Fibroblast of mammary gland (primary cell): ENCODE measurements at places on chromosomes 4 and X.
A peak's percentile ranks its signal among the peaks of the same experiment; 100 is the strongest.

DNA sequence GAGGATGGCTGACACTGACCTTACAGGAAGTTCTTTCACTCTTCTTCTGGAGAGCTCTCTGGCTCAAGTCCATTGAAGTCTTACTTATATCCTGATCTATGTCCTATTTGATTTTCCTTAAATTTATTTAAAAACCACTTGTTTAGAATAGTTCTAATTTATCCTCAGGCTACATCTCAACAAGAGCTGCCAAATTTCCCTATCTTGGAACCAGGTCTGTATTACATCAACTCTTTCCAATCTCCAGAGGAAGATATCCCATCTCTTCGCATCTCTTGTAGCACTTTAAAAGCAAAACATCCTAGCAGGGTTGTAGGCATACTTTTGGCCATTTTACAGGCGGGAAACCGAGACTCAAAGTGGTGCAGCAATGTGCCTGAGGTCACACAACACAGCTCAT lies 290.5 kb upstream of the TEX13C start:
- DNase-seq, result no peak

DNA sequence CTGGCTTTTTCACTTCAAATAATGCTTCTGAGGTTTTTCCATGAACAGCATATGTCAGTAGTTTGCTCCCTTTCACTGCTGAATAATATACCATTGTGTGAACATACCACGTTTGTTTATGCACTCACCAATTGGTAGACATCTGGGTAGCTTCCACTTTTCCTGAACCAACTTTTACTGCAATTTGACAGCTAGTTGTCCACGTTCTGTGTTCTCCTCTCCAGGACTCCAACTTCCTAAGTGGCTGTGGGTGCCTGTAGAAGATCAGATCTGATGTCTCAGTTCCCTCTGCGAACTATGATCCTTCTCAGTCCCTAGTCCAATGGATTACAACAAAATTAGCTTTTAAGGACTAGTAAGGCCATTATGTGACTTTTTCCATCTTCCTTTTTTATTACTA lies 64.7 kb upstream of the PTCHD1 start:
- no peak for DNase-seq

- no peak for DNase-seq
Observed at GRCh38 chrX:44332437-44332836, 11.0 kb downstream of the EFHC2 start.

DNA sequence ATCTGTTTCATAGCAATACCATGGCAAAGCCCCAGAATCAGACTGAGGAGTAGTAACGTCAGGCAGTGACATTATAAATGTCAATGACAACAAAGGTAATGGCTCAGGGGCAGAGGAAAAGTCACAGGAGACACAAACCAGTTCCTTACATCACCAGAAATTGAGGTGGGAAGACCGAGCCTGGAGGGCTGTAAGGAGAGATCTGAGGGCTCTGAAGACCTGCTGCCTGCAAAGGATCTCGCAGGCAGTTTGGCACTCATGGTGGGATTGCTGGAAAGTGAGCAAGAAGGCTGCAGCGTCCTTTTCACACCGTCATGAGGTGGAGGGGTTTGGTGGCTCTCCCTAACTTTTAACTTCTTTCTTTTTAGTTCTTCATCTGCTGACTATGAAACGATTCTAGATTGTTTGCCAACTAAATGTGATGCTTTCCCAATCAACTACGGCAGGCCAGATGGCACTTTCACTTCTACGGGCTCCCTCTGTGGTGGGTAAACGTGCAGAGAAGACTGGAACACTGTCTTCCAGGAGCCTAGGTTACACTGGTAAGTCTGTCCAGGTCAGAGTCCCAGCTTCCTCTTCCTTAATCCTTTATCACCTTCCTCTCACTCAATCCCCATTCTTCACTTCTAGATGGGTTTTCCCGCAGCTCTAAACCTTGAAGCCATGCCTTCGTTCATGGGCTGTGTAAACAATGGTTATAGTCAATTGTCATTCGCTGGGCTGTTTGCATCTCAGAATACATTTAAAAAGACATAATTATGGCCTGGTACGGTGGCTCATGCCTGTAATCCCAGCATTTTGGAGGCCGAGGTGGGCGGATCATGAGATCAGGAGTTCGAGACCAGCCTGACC lies 58.2 kb downstream of the TBC1D9 start:
- no peak for DNase-seq

DNA sequence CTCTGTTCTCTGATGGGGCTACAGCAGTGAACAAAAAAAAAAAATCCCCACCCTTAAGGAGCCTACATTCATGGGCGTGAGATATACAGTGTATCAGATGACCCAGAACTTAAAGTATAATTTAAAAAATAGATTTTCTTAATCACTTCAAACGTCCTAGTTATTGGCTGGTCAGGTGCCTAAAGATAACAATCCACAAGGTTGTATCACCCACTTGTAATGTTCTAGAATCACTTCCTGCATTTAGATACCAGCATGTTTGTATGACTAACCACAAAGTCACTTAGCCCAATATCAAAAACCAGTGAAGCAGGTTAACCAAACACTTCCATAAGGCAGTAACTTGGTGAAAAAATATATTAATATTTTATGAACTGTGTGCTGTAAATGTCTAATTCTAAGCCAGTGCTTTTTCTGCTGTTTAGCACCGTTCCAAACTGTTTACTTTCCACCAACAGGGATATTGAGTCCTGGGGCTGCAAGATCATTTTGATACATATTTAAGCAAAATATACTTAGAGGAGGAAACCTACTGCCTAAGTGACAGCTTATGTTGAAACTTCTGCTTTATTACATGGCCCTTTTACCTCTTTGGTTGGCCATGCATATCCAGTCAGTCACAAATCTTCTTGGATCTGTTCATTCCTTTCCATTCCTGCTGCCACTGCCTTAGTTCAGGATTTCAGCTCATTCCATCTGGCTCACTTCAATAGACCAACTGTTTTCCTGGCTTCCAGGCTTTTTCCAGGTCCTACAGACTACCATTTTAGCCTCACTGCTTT lies 43.3 kb downstream of the CD40LG start:
- no peak for DNase-seq

DNA sequence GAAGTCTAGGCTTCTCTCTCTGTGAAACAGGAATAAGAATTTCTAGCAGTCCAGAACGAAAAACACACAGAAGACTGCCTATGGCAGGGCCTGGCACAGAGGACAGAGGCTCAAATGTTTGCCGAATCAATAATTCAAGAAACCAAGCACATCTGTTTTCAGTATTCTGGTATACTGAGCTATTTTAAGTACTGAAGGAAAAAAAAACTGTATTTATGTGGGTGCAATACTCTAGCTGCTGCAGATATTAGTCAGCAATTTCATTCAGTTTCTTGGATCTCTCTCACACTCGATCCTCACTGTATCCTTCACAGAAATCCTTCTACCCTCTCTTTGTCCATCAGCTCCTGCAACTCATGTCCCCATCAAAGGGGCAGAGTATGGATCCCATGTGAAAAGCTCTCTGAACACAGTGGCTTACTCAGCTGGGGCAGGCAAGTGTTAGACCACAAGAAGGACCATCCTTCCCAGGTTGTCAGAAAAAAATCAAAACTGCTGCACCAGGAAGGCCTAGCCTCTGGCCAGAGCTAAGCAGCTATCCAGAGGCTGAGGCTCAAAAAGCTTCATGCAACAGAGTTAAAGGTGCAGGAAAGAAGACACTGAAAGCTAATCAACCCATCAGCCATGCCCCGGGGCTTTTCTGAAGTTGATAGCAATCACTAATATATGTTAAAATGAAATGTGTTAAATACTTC lies 9.1 kb upstream of the USO1 start:
- peak; percentile 72 for DNase-seq

DNA sequence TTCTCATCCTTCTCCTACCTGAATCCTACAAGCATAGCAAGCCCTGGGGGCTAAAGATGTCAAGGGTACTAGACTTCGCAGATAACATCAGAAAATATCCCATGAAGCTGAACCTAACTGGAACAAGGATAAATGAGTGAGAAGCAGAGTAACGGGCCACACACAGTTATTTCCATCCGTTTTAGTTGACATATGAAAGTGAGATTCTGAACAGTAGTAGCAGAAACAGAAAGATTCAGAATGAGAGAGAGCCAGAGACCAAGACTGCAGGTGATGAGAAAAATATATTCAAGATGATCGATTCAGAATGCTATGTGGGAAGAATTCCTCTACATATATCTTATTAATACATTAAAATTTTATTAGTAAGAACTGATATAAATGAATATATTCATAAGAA lies 165.1 kb downstream of the TSPAN5 start:
- DNase-seq, result no peak

- no peak for DNase-seq
Observed at GRCh38 chrX:3585719-3586118, 127.7 kb downstream of the PRKX start.

DNA sequence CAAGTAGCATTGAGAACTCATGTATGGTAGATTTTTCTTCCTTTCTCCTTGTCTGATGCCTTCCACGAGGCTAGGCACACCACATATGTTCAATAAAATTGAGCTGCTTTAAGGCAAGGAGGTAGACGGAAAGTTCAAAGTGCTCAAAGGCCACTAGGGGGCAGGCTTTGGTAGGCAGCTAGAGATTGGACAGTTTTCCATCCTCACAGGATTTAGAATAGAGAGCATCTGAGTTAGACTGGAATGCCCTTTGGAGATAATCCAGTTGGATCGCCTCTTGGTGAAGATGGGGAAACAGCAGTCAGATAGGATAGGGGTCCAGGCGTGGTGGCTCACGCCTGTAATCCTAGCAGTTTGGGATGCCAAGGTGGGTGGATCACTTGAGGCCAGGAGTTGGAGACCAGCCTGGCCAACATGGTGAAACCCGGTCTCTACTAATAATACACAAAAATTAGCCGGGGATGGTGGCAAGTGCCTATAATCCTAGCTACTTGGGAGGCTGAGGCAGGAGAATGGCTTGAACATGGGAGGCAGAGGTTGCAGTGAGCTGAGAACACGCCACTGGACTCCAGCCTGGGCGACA lies 30.4 kb downstream of the ELF4 start:
- DNase-seq, result peak; percentile 83

- peak; percentile 3 for DNase-seq
Observed at GRCh38 chrX:128975745-128976144, 547.5 kb downstream of the SMARCA1 start.

- peak; percentile 70 for DNase-seq
Observed at GRCh38 chrX:24081661-24082154, 27.0 kb downstream of the EIF2S3 start.

DNA sequence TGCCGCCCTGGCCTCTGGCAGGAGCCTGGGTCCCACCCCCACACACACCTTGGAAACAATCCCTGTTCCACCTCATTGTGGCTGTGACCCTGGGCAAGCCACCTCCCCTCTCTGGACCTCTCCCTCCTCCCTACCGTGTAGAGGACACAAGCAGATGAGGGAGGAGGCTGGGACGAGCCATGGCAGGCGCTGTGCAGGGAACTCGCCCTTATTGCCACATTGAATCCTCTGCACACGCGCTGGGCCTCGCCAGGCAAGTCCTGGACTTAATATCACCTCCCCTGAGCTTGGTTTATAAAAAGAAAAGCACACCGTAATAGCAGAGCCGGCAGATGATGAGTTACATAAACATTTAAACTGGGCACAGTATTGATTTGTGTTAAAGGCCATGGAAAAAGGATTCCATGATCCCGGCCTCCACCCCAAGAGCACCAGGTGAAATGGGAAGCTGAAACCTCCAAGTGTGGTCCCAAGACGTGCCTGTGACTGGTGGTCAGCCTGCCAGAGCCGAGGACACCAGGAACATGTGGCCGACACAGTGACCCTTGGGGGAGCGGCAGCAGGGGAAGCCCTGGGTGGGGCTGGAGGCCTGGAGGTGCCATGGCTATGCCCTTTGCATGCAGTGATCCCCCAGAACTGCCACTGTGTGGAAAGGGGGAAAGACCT lies 81.1 kb downstream of the PPP2R2C start:
- no peak for DNase-seq

DNA sequence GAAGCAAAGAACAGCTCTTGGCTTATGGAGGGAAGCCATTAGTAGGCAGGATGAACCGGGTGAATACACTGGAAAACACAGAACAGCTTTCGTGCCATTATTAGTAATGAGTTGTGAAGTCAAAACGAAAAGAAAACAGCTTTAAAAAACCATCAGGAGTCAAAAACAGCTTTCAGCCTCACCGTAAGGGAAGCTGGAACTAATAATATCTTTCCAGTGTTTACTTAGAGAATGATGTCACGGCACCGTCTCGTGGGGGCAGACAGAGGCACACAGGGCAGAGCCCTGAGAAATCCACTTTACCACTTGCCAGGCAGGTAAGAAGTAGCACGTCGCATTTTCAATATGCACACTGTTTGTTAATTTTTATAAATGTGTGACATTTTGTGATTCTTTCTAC lies 37.9 kb upstream of the HMX1 start:
- DNase-seq, result no peak

- DNase-seq, result no peak
Observed at GRCh38 chr4:67701517-67701850, 529 bp upstream of the UBA6 start.
